Activated CD4-positive, alpha-beta T cell treated with anti-CD3 and anti-CD28 coated beads, Interleukin-2, amount 50 U/mL, for 48 hours (primary cell): ENCODE measurements at places on chromosomes 2 and 18.

- DNase-seq, result no peak
Observed at GRCh38 chr2:60355849-60356261, 197.6 kb downstream of the BCL11A start.

DNA sequence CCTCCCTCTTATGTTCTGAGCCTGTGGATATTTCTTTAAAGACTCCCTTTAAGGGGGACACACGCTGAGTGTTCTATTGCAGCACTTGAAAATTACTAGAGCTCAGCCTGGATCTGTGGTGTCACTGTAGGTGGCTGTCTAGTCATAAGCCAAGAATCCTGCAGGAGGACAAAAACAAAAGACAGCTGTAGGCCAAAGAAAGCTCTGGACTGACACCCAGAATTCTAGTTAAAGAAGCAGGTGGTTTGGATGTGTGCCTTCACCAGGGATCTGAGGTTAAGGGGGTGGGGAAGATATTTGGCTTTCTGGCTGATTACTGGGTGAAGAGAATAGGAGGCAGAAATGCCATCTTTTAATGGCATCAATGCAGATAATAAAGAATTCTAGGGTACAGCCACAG is 842.5 kb upstream of the NXPH2 start:
- no peak for DNase-seq

- no peak for DNase-seq
Observed at GRCh38 chr2:145687442-145688134, 1167.7 kb upstream of the ZEB2 start.

DNA sequence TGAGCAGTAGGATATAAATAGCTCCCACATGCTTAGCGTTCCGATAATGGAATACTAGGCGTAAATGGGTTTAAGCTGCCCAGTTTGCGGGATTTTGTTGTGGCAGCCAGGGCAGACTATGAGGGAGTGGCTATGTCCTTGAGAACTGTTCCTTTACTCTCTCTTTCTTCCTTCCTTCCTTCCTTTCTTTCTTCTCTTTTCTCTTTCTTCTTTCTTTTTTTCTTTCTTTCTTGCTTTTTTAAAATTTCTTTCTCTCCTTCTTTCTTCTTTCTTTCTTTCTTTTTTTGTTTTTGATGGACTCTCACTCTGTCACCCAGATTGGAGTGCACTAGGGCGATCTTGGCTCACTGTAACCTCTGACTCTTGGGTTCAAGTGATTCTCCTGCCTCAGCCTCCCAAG is 9.1 kb upstream of the PRELID3A start:
- no peak for DNase-seq

DNA sequence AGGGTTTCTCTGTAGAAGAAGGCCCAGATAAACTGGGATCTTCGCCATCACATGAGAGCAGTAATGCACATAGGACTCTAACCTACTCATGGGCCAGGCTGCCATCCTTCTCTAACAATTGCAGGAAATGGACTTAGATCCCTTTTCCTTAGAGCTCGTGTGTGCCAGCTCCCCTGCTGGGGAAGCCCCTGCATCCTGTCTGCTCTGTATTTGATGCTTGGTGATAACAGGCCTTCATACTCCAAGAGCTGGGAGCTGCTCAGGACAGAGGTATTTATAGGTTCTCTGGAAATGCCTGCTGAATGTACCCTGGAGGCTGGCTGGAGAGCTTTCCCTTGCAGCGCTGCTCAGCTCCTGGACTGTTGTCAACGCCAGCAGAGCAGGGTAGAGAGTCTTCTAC is 249.6 kb downstream of the MTX2 start:
- no peak for DNase-seq

GRCh38 chr2:11753886-11754699 is 7.7 kb downstream of the LPIN1 start:
- peak; percentile 66 for DNase-seq

GRCh38 chr2:111058264-111058663 is 62.5 kb upstream of the BCL2L11 start:
- no peak for DNase-seq

- DNase-seq, result no peak
Observed at GRCh38 chr2:70551167-70551566, 2.5 kb downstream of the TGFA start.

- DNase-seq, result peak; percentile 87
Observed at GRCh38 chr2:61470122-61470951, 550 bp downstream of the USP34 start.

DNA sequence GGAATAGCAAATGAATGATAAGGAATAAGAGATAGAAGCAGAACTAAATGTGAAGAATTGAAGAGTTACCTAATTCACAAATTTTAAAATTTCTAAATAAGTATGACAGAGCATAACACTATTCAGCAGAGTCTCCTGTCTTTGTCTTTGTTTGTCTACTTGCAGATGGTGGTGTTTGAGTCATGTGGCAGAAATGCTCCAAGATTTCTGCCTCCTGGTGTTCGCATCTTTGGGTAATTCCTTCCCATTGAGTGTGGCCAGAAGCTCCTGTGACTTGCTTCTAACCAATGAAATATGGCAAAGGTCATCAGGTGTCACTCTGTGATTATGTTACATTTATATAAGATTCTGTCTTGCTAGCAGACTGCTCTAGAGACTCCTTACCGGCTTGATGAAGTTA is 45.6 kb upstream of the GALNT3 start:
- DNase-seq, result no peak
